ENCODE measurements at places on chromosomes 5 and 9.

DNA sequence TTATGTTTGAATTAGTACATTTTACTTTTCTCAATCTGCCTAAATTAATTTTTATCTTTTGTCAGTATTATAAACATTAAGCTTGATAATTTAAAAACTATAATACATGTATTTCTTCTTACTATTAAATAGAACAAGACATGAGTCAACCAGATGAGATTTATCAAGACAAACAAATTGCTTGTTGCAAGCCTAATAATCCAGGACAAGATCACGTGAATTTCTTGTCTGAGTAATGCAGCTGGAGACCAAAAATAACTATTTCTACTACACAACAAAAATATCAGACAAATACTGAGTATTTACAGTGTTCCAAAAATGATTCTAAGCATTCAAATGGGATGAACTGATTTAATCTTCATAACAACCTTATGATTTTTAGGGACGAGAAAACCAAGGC is 339.1 kb upstream of the PRR16 start:
- no peak for DNase-seq

- DNase-seq, result no peak
Measured at GRCh38 chr9:125985142-125985997, 238.2 kb downstream of the PBX3 start.

DNA sequence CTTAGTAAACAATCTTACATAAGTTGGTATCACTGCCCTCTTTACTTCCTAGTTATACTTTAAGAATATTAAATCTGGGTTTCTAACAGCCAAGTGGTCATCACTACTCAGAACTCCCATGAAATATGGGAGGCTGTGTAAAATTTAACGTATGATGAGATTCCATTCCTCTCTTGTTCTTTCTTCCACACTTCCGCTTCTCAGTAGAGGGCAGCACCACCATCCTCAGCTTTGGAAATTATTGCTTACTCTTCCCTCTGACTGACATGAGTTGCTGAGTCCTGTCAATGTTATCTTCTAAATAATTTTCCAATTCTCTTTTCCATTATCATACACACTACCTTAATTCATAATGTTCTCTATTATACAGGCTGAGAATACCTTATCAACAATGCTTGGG is 194.0 kb downstream of the RFX3 start:
- no peak for DNase-seq

- DNase-seq, result no peak
Measured at GRCh38 chr5:150579462-150580400, 60.7 kb upstream of the SYNPO start.

DNA sequence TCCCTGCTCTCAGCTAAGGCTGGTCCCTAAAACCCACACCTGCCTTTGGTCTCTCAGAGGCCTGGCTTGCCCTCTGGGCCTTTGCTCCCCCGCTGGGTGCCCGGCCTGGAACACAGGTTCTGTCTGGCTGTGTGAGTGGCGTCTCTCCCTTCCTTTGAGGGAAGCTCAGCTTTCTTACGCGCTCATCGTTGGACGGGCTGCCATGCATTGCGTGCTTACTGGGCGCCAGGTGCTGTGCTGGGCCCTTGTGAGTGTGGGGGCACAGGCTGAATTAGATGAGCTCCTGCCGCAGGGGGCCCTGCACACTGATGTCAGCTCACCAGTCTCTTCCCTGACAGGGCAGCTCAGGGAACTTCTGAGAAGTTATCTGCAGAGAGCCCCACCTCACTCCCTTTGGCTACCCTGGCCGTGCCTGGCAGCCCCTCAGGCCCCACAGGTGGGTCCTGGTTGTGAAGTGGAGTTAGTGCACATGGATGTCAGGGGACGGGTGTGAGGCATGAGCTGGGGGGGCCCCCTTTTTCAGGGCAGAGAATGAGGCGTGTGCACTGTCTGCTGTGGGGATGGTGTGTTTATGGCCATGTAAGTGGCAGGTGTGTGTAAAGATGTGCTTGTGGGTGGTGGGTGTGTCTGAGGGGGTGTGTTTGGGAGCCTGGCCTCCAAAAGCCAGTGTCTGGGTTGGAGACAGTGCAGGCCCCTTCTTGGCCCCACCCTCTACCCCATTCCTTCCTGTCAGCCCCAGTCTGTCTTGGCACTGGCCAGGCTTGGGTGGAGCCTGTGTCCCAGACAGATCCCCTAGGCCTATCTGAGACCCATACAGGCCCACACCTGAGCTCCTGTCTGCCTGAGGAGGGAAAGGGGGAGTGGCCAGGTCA is 7.5 kb upstream of the RMND5B start:
- no peak for DNase-seq

- no peak for DNase-seq
Measured at GRCh38 chr5:71714911-71715310, 4.2 kb upstream of the CARTPT start.

DNA sequence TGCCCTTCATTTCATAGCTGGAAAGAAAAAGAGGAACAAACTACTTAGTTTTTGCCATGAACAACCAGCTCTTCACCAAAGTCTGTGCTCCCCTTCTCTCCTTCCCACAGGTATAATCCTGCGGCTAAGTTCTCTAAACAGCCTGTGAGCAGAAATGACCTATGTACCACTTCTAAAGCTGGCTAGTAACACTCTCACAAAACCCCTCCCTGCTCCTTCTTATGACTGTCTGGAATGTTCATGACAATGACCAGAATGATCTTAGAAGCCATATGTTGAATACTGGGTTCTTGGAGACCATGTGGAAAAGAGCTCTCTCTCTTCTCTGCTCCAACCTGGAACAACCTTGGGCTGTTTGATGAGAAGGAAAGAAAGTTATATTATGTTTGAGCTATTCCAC is 12.9 kb upstream of the AMACR start:
- DNase-seq, result no peak

DNA sequence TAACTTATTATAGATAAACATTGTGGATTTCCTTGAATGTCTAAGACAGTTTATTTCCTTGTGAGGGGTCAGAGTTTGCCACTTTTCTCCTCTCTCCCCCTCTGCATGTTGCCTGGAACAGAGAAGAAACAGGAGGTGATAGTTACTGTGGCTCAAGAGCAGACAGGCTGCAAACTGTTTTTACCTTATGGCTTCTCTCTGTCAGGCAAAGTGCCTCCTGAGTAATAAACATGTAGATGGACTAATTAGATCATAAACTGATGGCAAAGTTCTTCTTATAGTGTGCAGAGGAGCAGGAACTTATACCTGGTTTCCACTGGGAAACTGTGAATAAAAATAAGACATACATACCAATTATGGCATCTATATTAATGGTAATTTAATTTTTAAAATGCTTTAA is 133.1 kb upstream of the CDH12 start:
- no peak for DNase-seq

- no peak for DNase-seq
Measured at GRCh38 chr9:111195766-111196165, 134.3 kb downstream of the OR2K2 start.

DNA sequence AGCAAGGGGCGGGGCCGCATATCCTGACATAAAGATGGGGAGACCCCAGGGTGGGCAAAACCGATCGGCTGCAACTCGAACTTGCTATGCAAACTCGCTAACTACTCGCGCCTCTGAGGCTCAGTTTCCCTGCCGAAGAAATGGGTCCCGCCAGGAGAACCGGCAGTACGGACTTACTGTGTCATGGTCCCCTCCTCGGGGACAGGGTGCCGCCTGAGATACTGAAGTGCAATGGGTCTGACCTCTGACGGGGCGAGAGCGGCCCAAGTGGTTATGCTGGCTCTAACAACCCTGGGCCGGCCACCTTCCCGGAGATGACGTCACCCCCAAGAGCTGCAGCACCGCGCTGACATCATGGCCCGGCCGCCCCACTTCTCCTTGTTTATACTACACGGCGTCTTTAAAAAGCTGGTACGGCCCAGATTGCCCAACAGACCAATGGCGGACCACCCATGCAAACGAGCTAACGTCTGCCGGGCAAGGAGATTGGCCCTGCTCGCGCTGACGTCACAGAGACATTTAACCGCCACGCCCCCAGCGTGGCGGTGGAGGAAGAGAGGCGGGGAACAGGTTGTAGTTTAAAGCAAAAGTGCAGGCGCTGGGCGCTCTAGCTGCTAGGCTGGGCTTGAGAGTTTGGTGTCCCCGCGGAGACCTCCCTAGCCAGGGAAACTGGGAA is 490 bp upstream of the RNF44 start:
- peak; percentile 97 for DNase-seq

DNA sequence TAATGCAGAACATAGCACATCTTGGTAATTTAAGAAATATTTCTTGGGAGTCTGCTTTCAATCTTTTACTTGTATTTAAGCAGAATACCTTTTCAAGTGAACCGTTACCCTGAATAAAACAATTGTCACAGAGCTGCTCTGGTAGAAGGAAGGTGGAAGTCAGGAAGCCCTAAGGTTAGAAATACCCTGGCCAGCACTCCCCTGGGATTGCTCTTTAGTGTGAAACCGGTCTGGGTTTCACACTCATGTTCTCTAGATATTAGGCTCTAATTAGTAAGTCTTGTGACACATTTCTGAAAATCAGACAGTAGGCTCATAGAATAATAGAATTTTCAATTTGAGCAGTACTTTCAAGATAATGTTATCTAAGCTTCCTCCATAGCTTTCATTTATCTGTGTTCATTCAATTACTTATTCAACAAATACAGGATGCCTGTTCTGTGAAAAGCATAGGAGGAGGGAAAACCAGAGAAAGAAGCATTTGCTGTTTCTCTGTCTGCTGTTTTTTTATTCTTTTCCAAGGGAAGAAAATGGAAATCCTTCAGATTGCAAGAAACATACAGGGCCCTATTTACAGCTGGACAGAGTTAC is 825.5 kb downstream of the TLR4 start:
- DNase-seq, result no peak

- no peak for DNase-seq
Measured at GRCh38 chr9:113152699-113153098, 1.9 kb downstream of the SLC31A2 start.

GRCh38 chr5:80067016-80067415 is 31.9 kb downstream of the THBS4 start:
- no peak for DNase-seq

- DNase-seq, result no peak
Measured at GRCh38 chr5:175201393-175201792, 242.6 kb downstream of the DRD1 start.

GRCh38 chr5:157088342-157088990 is 20.4 kb downstream of the HAVCR2 start:
- DNase-seq, result no peak

GRCh38 chr9:92055624-92056023 is 59.6 kb downstream of the SPTLC1 start:
- no peak for DNase-seq

GRCh38 chr5:110852541-110852940 is 113.7 kb downstream of the SLC25A46 start:
- DNase-seq, result no peak

GRCh38 chr9:134641173-134641989 is at the start of gene COL5A1:
TSS of gene COL5A1 (plus strand) at chr9:134641803. CDS start at chr9:134642188, 385 bp downstream.
- peak; percentile 26 for DNase-seq

DNA sequence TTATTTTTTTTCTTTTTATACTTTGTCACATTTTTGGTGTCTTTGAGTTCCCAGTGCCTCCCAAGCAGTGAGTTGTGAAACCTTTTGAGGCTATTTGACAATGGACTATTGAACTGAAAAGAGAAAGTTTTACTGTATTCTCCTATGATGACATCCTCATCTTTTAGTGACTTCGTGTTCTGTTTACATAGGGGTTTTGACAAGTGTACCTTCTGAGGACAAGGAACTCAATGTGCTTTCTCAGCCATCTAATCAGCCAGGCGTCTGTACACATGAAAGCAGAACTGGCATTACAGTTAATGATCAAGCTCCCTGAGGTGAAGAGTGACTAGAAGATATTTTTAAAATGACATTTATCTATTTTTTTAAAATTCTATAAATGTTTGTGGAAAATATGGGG is 175.5 kb downstream of the ANXA1 start:
- DNase-seq, result no peak

DNA sequence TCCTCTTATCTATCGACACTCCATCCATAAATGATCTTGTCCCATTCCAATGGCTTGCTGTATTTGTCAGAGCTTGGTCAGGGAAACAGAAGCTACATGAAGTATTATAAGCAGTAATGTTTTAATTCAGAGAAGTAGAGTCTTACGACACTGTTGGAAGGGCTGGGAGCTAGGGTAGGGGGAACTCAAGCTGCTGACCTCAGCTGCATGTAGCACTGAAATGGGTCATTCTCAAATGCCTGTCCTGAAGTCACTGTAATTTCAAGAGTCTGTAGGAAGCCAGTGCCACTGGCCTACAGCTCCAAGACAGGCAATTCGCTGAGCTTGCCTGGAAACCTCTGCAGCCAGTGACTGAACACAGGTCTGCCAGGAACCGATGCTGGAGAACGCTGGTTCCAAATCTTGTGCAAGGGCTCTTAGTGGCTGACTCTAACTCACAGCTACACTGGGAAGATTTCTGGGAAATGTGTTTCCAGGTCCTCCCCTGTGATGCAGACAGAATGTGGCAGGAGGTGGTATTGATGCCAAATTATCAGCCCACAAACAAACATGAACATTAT is 532.4 kb downstream of the CCDC171 start:
- no peak for DNase-seq

- no peak for DNase-seq
Measured at GRCh38 chr5:154648706-154649105, 106.5 kb upstream of the LARP1 start.
